Glomerular endothelial cell (primary cell): ENCODE measurements at places on chromosomes 3 and 15. TPM values are rescaled to one million over a fixed set of nuclear protein-coding genes. Genes with fewer than 3 reads are reported as not detected.

- DNase-seq: no peak
Measured at GRCh38 chr3:79125313-79125984, 642.3 kb downstream of the ROBO1 start.

GRCh38 chr3:63877737-63878393, 14.2 kb downstream of the ATXN7 start:
- DNase-seq: no peak

Gene CCDC54
- not detected in 2 replicates for total RNA-seq

Gene CCK
- not detected in 2 replicates for total RNA-seq

Gene SRP14
- total RNA-seq: 383 and 571 TPM in 2 replicates
